ENCODE measurements at places on chromosomes 13 and 19.

GRCh38 chr13:93653776-93654175 lies 427.2 kb downstream of the GPC6 start:
- H3K36me3 ChIP-seq, result no peaks in the 10 kb centered on the region
- H3K4me3 ChIP-seq, result no peak overlapping the region
- H3K27ac ChIP-seq, result no peak overlapping the region
- H3K27me3 ChIP-seq, result no peaks in the 10 kb centered on the region
- no peak for DNase-seq

GRCh38 chr19:12346896-12347295 lies 13.5 kb upstream of the ZNF563 start:
- DNase-seq, result no peak
- no peak overlapping the region for H3K27ac ChIP-seq
- peaks cover 11% of the 10 kb centered on the region for H3K27me3 ChIP-seq
- no peaks in the 10 kb centered on the region for H3K4me1 ChIP-seq
- peaks cover 59% of the 10 kb centered on the region for H3K36me3 ChIP-seq
- H3K4me3 ChIP-seq, result no peak overlapping the region

- no peaks in the 10 kb centered on the region for H3K27me3 ChIP-seq
- no peaks in the 10 kb centered on the region for H3K36me3 ChIP-seq
- peaks cover 60% of the 10 kb centered on the region for H3K4me1 ChIP-seq
- H3K27ac ChIP-seq, result peak overlapping the region; percentile 79
- DNase-seq, result no peak
Observed at GRCh38 chr13:93552596-93552995, 326.0 kb downstream of the GPC6 start.

GRCh38 chr13:92436924-92437323 lies 789.7 kb upstream of the GPC6 start:
- peaks cover 3% of the 10 kb centered on the region for H3K4me1 ChIP-seq
- no peak for DNase-seq
- no peaks in the 10 kb centered on the region for H3K27me3 ChIP-seq
- H3K36me3 ChIP-seq, result no peaks in the 10 kb centered on the region
- H3K4me3 ChIP-seq, result no peak overlapping the region
- H3K27ac ChIP-seq, result no peak overlapping the region

GRCh38 chr13:105608104-105608503 lies 927.4 kb downstream of the EFNB2 start:
- H3K27ac ChIP-seq, result no peak overlapping the region
- H3K36me3 ChIP-seq, result no peaks in the 10 kb centered on the region
- peaks cover 33% of the 10 kb centered on the region for H3K4me1 ChIP-seq
- DNase-seq, result no peak
- no peak overlapping the region for H3K4me3 ChIP-seq

GRCh38 chr19:45994456-45994997 lies 740 bp upstream of the CCDC61 start:
- no peak for DNase-seq
- peaks cover 12% of the 10 kb centered on the region for H3K4me1 ChIP-seq
- H3K4me3 ChIP-seq, result no peak overlapping the region
- H3K36me3 ChIP-seq, result peaks cover 6% of the 10 kb centered on the region
- no peak overlapping the region for H3K27ac ChIP-seq
